ENCODE measurements at places on chromosomes 5 and 9.
A peak's percentile ranks its signal among the peaks of the same experiment; 100 is the strongest.

- no peak for DNase-seq
Measured at GRCh38 chr5:127133071-127133470, 59.8 kb upstream of the C5orf63 start.

DNA sequence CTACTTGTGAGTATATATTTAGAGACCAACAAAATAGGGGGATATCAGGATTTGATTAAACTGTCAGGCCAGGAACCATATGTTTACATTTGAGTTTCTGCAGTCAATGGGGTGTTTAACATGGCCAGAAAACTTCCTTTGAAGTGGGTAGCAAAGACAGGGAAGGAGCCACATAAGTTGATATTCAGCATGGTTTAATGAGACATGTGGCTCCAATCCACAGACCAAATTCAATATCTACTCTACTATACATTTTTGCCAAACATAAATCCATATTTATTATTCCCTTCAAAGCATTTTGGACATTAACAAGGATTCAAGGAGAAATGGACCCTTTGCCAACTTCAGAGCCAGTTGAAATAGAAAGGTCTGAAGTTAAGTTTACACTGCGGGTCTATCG is 99.8 kb downstream of the TAF11L14 start:
- DNase-seq: no peak

- DNase-seq: peak; percentile 93
Measured at GRCh38 chr5:96517295-96517694, 84.2 kb upstream of the PCSK1 start.

- no peak for DNase-seq
Measured at GRCh38 chr5:22887566-22887965, 34.4 kb upstream of the CDH12 start.

GRCh38 chr9:115673599-115673998 is 480.0 kb upstream of the PAPPA start:
- no peak for DNase-seq

GRCh38 chr9:108956631-108957026 is 22.4 kb downstream of the ABITRAM start:
- DNase-seq: no peak

- no peak for DNase-seq
Measured at GRCh38 chr9:13520069-13520468, 240.6 kb upstream of the MPDZ start.

DNA sequence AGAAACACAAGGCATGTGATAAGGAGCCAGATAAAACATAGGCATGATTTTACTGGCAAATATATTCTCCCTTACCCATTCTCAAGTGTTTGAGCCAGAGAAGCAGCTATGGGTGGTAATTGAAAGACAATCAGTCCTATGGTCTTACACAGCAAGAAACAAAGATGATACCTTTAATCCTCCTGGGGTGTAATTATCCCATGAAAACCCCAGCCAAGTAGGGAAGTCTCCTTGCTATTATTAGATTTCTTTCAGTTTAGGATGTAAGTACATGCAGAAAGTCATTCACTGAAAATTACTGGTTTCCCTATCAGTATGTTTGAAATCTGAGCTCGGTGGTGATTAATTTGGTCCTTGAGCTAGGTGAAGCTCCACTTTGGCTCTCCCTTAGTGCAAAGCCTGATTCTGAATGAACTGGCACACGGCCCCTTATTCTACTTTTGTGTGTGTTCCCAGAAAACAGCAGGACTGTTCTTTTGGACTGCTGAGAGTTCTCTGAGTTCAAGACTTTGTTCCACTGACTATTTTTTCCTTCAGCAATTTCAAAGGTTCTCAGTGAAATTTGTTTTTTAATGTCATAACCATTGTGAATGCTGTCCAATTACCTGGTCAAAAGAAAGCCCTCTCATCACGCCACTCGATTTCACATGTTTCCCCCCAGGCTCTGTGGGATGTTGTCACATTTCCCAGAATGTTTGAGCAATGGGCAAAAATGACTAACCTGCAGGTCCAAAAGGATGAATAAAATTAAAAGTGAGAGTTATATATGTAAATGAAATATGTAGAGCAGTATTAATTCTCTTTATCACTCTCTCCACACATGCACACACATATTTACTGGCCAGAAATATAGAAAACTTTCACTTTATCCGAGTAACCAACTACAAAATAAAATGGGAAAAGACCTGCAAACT is 343.0 kb downstream of the RAB3C start:
- no peak for DNase-seq

- DNase-seq: no peak
Measured at GRCh38 chr5:67844924-67845323, 370.6 kb upstream of the PIK3R1 start.

DNA sequence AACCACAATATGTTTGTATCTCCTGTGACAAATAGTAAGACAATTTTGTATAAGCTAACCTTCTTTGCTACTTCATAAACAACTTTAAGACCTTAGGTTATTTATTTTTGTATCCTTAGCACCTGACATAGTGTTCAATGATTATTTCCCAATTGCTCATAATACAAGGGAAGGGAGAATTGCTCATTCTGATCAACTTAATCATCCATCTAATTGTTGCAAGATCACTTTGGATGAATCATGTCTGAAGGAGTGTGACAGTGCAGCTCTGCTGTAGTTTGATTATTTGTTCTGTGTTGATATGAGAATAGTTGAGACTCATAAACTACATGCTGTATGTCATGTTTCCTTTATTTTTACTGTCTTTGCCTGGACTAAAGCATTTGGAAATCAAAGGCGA is 721.3 kb upstream of the SEMA6A start:
- no peak for DNase-seq

DNA sequence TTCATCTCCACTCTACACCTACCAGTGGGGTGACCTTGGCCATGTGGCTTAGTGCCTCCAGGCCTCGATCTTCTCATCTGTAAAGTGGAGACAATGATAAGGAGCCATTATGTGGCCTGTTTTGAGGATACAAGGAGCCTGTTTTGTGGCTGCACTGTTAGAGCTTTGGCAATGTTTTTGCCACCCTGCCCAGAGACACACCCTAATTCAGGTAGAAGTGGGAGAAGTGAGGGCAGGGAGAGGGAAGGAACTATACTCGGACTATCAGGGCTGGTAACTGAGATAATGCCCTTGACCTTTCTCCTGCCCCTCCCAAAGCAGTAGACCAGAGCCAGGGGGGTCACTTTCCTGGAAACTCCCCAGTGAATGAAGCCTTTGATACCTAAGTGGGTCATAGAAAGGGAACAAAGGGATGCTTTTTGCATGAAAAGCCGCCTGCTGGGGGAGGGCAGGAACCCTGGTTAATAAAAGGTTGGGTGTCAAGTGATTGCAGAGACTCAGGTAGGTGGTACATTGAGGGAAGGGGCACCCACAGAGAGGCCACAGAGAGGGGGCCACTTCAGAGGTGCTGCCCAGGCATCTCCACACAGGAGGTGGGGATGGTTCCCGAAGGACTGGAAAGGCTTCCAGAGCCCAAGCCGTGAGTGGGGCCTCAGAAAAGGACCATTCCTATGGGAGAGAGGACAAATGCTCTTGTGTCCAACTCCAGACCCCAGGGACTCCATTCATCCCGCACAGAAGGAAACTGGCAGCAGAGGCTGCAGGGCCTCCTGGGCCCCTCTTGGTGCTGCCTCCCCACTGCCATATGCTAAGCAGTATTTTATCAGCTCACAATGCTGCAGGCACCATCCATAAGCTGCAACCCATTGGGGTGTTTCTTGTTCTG is 42.3 kb upstream of the VDAC1 start:
- no peak for DNase-seq

DNA sequence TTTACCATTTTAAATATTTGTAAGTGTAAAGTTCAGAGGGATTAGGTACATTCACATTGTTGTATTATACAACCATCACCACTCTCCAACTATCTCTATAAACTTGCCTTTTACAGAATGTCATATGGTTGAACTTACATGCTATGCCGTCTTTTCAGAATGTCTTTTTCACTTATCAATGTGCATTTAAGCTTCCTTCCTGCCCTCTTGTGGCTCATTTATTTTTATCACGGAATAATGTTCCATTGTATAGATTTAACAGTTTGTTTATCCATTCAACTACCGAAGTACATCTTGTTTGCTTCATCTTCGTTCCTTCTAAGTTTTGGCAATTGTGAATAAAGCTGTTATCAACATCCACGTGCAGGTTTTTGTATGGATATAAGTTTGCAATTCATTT is 133.3 kb upstream of the C6 start:
- no peak for DNase-seq
